ENCODE measurements at places on chromosomes 4 and X. TPM values are rescaled to one million over a fixed set of nuclear protein-coding genes. Genes with fewer than 3 reads are reported as not detected.

DNA sequence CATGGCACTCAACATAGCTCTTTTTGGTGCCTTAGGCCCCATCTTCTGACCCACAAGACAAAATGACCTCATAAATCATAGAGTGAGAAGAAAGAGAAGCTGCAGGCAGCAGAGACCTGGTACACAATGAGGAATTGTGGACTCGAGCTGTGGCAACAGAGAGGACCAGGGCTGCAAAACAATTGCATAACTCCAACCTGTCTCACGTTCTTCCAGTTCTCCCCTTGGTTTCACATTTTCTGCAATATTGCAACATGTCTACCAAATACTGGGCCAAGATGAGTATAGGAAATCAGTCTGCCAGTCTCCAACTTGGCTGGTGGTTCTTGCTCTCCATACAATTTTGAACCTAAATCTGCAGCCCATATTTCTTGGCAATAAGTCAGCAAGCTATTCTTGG lies 105.3 kb downstream of the KDR start:
- DNase-seq = no peak

GRCh38 chr4:53651156-53651735 lies 60.0 kb upstream of the LNX1 start:
- peak; percentile 65 for DNase-seq

- DNase-seq = no peak
Measured at GRCh38 chrX:90883479-90883878, 551.2 kb upstream of the PABPC5 start.

The FGG gene
- not detected for total RNA-seq

The USP51 gene
- total RNA-seq = 1.9 TPM

GRCh38 chrX:69618803-69619202 lies 2.9 kb downstream of the EDA start:
- peak; percentile 24 for DNase-seq

- no peak for DNase-seq
Measured at GRCh38 chr4:159175989-159176375, 73.1 kb downstream of the RAPGEF2 start.

The RENBP gene
- 9.9 TPM for total RNA-seq

The GPR78 gene
- total RNA-seq = not detected

Data from heart left ventricle (tissue), 16 donors.